Activated effector memory CD4-positive, alpha-beta T cell treated with Interleukin-2 at 50 U/mL for 16 hours (primary cell): ENCODE measurements at places on chromosomes 11 and 22.

- no peak for DNase-seq
Observed at GRCh38 chr11:26572770-26573402, 823 bp upstream of the MUC15 start.

DNA sequence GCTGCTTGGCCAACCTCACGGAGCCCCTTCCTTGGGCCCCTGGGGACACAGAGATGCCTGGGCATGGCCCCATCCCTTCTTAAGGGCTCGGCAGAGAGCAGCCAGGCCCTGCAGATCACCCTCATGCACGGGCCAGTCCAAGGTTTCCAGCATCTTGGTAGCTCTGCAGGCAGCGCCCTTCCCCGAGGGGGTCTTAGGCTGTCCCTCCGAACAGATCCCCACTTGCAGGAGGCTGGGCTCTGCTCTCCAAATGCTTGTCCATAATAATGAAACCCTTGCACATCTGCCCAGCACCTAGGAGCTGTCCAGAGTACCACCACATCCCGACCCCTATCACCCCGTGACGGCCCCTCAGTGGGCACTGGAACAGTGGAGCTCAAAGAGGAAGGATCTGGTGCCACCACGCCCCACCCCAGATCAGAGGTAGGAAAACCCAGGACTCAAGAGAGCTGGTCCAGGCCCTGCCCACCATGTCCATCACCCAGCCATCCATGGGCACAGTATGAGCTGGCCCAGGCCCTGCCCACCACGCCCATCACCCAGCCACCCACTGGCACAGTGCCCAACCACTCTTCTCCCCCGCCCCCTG, 92.5 kb upstream of the PRR5 start:
- DNase-seq: no peak

- peak; percentile 14 for DNase-seq
Observed at GRCh38 chr11:127843483-127844396, 743.6 kb downstream of the ETS1 start.

- peak; percentile 71 for DNase-seq
Observed at GRCh38 chr22:19629720-19630419, 84.4 kb upstream of the SEPTIN5 start.

- no peak for DNase-seq
Observed at GRCh38 chr22:24894220-24894975, 52.1 kb downstream of the LHFPL7 start.

DNA sequence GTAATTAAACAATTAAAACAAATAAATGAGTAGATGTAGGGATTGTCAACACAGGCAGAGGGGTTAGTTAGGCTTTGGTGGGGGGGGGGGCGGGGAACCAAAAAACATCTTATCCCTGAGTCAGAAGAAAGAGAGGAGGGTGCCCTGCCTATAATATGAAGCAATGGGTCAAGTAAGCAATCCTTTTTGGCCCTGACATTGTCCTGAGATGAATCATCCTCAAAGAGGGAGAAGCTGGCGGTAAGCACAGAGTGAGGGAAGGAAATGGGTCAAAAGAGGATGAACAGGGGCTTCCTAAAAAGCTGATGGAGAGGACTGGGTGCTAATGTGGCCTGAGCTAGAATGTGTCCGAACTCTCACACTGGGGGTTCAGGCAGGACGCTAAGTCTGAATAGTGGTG, 4.7 kb downstream of the OLFML1 start:
- no peak for DNase-seq

DNA sequence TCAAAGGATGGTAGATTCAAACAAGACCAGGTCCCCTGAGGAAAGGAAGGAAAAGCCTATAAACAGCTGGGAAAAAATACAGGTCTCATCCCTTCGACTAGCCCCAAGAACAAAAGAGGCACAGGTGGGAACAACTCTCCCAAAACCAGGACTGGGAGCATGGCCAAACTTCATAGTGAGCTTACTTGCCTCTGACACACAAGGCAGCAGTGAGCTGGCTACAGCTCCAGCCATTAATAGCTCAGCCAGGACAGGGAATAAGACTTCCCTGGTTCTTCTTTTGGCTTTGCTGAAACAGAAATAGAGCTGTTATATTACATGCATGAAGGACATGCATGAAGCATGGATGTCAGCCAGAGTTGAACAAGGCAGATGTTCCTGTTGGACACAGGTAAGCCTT, at the start of gene OR10A2:
Gene OR10A2, plus strand, starts transcription at position 97 of the 400 bp plus-strand sequence. CDS start 6,698 bp downstream, outside the sequence.
- no peak for DNase-seq

DNA sequence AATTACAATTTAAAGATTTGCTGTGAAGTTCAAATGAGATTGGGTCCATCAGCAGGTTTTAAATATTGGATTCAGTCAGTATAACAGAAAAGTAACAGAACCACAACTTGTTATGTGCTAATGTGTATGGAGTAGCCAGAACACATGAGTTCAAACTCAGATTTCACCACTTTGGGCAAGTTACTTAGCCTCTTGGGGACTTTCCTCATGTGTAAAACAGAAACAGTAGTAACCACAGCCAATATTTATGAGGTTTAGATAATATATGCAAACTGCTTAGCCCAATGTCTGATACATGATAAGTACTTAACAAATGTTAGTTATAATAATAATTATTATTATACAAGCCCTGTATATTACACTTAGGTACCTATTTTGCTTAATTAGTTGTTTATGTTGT, 21.8 kb upstream of the SLC5A12 start:
- DNase-seq: no peak

DNA sequence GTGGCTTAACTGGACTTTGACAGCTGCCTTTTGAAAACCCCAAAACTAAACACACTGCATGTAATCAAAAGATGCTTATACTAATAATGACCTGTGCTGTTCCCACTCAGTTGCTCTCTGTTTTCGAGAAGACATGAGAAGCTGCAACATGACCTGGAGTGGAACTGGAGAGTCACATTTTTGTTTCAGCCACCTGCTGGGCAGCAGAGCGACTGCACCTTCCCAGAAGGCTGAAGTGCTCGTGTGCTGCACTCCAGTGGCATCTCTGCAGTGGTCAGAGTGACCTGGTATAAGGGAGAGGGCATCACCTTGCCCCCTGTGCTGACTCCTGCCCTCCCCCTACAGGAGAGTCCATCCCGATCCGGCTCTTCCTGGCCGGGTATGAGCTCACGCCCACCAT, 8.6 kb downstream of the THYN1 start:
- no peak for DNase-seq

DNA sequence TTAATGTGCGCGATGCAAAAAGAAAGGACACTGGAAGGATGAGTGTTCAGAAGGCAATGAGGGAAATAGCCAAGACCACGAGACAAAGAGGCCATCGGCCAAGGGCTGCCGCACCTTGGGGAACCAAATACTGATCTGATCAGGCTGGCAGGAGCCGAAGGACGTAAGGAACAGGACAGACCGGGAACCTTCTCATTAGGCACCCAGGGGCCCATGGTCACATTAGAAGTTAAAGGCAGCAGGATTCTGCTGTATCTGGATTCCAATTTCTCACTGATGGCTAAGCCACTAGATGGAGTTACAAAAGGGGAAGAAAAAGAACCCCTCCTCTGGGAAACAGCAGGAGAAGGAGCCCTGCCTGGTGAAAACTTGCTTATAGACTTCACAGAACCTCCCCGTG, 28.8 kb upstream of the CPT1A start:
- no peak for DNase-seq

- DNase-seq: no peak
Observed at GRCh38 chr22:35475545-35475944, 65.1 kb upstream of the RASD2 start.

DNA sequence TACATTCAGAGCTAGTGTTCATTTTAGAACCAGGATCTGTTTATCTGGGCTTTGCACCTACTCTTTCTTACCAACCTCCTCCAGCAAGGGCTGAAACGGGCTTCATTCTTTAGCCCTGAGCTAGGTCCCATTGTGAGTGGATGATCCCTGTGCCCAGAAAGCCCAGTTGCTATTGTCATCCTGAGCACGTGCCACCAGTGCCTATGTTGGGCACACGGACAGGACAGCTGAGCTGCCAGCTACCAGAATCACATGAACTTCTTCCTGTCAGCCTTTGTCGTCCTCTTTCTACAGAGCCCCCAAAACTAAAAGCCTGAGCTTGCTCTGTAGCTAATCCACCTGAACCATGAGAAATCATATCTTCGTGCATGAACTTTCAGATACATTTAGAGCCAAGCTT, 74.4 kb upstream of the NTM start:
- DNase-seq: no peak

DNA sequence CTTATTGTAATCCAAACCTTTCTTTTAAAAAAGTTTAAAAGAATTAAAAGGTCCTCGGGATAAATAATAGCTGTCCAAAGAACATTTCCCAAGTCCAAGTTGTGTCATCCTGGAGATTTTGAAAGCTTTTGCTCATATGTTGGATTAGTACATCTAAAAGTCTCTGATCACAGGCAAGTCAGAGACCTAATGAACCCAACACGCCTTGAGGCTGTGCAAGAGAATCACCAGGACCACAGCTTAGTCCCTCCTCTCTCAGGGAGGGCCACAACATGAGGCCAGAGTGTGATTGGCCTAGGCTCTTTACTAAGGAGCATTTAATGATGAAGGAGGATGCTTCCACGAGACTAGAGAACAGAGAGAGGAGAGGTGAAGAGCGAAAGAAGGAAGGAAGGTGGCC, 98.7 kb upstream of the OR5AK2 start:
- no peak for DNase-seq

- no peak for DNase-seq
Observed at GRCh38 chr11:96486890-96487611, 97.2 kb downstream of the JRKL start.

GRCh38 chr11:129729216-129729615, 86.4 kb upstream of the TMEM45B start:
- DNase-seq: no peak

DNA sequence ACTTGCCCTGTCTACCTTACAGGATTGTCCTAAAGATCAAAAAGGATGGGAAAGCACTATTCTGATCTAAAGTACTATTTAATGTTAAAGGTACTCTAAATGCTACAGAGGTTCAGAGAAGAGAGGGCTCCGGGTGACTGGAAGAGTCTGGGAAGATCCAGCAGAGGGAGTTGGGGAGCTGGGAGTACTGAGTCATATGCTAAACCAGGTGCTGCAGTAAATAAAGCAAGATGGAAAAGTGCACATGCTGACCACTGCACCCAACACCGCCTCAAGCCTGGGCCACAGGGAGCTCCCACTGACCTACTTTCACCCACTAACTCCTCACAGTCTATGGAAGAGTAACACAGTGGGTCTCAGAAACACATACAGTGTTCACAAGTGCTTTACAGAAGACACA, 49.3 kb downstream of the WT1 start:
- DNase-seq: no peak

GRCh38 chr11:45361551-45361950, 75.4 kb upstream of the SYT13 start:
- no peak for DNase-seq

- no peak for DNase-seq
Observed at GRCh38 chr11:47242596-47243192, 5.9 kb downstream of the ACP2 start.

GRCh38 chr11:125871391-125872137, 15.9 kb upstream of the HYLS1 start:
- no peak for DNase-seq

- DNase-seq: no peak
Observed at GRCh38 chr22:42072606-42073330, 1.3 kb upstream of the PHETA2 start.

GRCh38 chr11:66880496-66881450, 23.9 kb downstream of the LRFN4 start:
- no peak for DNase-seq

DNA sequence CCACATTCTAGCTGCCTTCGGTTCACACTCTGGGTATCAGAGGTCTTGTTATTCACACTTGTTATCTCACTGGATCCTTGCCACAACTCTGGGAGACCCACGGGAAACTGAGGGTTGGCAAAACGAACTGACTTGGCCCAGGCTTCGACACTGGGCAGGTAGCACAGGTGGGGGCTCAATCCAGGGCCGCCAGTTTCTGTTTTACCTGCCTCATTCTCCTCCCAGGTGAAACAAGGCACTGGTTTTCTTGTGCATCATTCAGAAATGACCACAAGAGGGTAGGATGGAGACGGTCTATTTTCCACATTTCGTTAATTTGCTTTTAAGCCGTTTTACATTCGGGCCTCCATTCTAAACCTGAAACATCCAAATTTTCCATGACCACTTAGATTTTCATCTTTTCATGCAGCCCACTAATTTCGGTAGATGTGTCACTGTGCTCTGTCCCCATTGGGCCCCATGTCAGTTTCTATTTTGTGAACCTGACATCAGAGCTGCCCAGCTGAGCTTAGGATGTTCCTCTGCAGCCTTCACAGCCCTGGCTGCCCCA, 108.1 kb downstream of the KIAA1671 start:
- DNase-seq: no peak

GRCh38 chr11:68002938-68003845, 705 bp downstream of the UNC93B1 start:
- DNase-seq: peak; percentile 53

- DNase-seq: no peak
Observed at GRCh38 chr22:47657224-47657623, 894.8 kb downstream of the TBC1D22A start.

GRCh38 chr11:2074266-2074825, 64.8 kb downstream of the IGF2 start:
- DNase-seq: no peak

DNA sequence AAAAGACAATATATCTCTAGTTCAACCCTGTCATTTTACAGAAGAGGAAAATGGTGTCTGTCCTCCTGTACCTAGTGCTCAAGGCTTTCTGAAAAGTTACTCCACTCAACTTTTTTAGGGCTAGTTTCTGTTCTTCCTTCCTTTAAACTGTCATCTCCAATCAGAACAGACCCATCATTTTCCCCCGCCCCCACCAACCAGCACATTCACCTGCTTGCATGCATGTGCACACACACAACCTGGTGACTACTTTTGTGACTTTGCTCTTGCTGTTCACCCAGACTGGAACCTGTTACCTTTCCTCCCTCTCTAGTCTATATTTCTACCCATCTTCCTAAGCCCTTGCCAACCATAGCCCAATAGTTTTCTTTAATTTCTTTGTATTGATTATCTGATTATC, 5.6 kb downstream of the FBXO7 start:
- no peak for DNase-seq

- no peak for DNase-seq
Observed at GRCh38 chr11:15930442-15931025, 425.8 kb downstream of the SOX6 start.

GRCh38 chr11:32428665-32429303, 6.6 kb downstream of the WT1 start:
- DNase-seq: no peak

- no peak for DNase-seq
Observed at GRCh38 chr11:102154806-102155205, 44.6 kb downstream of the YAP1 start.
